ENCODE measurements at places on chromosomes 3 and 15.

- no peak for DNase-seq
Measured at GRCh38 chr3:153853163-153853562, 268.0 kb upstream of the ARHGEF26 start.

- no peak for DNase-seq
Measured at GRCh38 chr3:194950906-194951628, 265.4 kb downstream of the FAM43A start.

DNA sequence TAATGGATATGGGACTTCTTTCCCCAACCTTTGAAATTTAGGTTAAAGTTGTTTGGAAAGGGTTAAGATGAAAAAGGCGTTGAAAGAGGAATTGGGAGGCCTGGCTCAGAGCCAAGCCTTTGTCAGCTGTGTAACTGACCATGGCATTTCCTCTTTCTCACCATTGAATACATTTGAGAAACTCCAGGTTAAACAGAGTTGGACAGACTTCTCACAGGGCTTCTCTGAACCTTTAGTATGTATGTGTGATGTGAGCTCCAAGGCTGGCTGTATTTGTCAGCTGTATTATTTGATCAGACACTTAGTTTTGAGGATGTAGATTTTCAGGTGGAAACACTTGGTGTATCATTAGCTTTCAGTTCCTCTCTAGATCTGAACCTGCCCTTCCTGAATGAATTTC is 136.4 kb upstream of the GOLGA6L4 start:
- DNase-seq = no peak

- no peak for DNase-seq
Measured at GRCh38 chr3:187841560-187841959, 96.3 kb upstream of the BCL6 start.

DNA sequence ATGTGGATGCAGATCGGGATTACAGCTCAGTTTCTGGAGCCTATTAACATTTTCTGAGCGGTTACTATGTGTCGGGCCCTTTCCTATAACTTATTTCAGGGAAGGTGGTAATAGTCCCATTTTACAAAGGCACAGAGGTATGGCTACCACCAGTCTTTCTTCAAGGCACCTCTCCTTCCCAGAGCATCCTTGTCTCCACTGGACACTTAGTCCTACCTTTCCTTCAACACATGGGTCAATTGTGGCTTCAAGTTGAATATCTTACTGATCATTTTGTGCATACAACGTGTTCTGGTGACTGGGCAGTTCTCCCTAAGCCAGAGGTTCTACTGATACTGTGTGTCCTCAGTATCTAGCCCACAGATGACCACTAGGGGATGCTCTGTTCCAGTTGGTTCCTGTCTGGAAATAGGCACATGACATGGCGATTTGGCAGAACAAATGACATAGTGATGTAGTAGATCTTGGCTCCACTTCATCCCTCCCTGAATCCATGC is 60.7 kb upstream of the CMTM8 start:
- peak; percentile 13 for DNase-seq

GRCh38 chr3:182533394-182533793 is 259.9 kb upstream of the ATP11B start:
- peak; percentile 60 for DNase-seq

DNA sequence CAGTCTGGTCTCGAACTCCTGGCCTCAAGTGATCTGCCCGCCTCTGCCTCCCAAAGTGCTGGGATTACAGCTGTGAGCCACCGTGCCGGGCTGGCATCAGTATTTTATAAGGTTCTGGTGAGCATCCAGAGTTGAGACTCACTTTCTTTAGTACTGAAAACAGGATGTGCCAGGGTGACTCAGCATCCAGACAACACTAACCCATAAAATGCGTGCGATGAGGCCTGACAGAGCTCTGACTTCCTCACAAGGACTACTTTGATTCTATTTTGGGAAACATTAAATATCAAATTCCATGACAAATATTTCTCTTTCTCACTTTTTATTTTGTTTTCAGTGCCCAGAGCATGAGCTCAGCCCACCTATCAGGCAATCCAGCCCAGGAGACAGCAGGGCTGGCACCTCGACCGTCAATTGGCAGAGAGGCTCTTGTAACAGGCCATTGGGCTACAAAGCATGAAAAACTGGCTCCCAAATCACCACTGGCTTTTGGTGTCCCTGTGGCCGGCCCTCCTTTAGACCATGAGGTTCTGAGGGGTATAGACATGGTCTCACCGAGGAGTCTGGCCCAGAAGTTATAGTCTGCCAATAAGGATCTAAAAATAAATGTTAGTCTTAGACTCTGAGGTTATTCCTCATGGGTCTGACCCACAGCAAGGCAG is 75.0 kb downstream of the FEM1B start:
- no peak for DNase-seq

- DNase-seq = no peak
Measured at GRCh38 chr3:139797724-139798343, 120.1 kb upstream of the NMNAT3 start.
